Bronchial epithelial cell (primary cell): ENCODE measurements at places on chromosomes 7 and 10.

- DNase-seq: no peak
Observed at GRCh38 chr10:97238855-97239254, 53.1 kb upstream of the SLIT1 start.

DNA sequence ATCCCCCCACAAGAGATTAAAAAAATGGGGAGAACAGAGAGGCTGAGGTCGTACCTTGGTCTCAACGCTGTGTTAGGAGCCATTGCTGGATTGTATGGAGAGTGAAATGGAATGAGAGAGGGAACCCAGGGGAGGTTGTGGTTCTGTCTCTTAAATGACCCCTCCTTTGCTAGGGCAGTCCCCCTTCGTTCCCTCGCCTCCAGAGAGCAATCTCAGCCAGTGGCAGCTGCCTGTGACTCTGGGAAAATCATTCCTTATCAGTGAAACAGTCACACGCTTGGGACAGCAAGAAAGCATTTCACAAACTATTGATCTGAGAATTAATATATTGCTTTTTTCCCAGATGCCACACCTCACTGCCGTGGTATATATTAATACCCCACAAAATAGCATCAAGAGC, 12.0 kb upstream of the CARD11 start:
- DNase-seq: no peak

GRCh38 chr10:77628906-77629730, 8.5 kb downstream of the KCNMA1 start:
- DNase-seq: peak; percentile 88

- DNase-seq: no peak
Observed at GRCh38 chr10:108560488-108560887, 1362.8 kb downstream of the XPNPEP1 start.

DNA sequence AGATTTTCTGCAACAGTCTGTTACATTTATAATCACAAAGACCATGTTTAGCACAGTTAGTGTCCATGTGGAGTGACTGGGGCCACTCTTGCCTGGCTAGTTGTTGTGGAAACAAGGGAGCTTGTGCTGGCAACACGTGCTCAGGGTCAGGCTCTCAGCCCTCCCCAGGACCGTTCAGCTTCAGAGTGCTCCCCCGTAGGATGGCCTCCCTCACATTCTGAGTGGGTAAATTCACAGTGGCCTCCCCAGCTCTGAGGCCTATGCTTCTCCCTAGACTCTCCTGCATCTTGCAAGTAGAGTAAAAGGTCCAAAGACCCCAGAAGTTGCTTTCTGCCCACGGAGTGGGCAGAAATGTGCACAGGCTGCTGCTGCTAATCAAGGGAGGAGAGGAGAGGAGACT, 122.3 kb downstream of the ADCY1 start:
- no peak for DNase-seq

- no peak for DNase-seq
Observed at GRCh38 chr10:118307220-118307619, 34.9 kb downstream of the FAM204A start.

GRCh38 chr10:77478247-77478961, 159.2 kb downstream of the KCNMA1 start:
- peak; percentile 79 for DNase-seq

- DNase-seq: peak; percentile 83
Observed at GRCh38 chr7:107879400-107880035, 11.5 kb upstream of the DLD start.

DNA sequence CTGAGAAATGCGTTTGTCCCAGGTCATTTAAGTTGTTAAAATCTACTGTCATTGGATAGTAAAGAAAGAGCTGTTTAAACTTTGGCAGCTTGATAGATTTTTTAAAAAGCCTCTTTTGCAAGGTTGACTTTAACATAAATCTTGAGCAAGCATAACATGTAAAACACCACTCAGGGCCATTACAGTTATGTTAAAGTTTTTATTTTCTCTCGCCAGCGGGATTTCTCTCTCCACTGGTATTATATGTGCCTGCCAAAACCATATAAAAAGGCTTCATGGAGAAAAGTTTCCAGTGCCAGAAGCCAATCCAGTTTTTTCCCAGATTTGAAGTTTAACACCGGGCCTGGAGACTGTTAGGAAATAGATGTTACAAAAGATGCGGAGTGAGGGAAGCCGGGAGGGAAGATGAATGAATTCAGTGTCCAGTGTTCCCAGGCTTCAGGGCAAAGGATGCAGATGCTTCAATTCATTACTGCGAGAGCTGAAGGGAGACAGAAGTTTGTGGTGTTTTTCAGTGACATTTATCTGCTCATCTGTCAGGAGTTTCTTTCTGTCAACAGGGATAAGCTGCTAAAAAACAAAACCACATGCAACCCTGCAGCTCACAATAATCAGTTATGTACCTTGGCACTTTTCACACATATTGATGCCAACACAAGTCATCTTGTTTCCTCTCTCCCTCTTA, 155.5 kb downstream of the SPAG6 start:
- no peak for DNase-seq

DNA sequence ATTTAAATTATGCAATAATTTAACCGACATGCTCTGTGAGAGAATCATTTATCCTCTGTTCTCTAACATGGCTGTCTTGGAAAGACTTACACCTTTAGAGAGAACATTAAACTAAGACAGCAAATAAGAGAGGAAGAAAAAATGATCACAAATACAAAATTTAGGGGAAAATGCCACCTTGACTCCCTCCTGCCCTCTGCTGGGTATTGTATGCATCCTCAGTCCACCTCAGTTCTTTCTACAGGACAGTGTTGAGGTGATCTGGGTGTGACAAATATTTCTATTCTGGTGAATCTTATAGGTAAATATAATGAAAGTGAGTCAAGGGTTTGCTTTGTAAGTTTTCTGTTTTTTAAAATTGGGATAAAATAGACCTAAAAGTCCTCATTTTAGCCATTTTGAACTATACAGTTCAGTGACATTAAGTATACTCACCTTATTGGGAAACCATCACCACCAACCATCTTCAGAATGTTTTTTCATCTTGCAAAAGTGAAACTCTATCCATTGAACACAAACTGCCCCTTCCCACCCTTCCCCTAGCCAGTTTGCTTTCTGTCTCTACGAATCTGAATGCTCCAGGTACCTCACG, 61.5 kb upstream of the ELMO1 start:
- peak; percentile 13 for DNase-seq

DNA sequence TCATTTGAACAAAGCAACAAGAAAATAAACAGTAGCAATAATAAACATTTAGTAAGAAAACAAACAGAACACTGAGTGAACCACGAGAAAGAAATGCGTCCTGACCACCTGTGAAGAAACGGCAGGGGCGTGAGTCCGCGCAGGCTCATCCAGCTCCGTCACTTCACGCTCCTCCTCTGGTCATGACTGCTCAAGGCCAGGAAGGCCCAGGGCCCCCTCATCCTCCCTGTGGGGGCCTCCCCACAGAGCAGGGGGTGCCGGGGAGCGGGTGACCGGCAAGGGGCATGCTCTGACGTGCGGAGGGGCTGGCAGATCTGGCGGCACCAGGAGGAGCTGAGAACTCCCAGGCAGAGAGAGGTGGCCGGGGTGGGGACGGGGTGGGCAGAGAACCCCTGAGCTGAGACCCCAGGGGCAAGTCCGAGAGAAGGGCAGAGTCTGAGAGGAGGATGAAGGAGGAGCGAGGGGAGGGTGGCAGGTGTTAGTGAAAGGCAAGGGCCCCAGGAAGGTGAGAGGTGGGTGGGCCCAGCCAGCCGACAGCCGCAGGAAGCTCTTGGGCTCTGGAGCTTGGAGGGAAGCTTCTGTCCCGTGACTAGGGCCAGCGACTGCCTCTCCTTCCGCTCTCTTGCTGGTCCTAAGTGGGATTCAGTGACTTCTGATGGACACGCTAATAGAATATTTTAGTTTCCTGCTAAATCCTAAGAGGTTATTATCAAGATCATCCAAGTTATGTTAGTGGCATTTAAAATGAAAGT, 223.9 kb downstream of the TCERG1L start:
- no peak for DNase-seq

DNA sequence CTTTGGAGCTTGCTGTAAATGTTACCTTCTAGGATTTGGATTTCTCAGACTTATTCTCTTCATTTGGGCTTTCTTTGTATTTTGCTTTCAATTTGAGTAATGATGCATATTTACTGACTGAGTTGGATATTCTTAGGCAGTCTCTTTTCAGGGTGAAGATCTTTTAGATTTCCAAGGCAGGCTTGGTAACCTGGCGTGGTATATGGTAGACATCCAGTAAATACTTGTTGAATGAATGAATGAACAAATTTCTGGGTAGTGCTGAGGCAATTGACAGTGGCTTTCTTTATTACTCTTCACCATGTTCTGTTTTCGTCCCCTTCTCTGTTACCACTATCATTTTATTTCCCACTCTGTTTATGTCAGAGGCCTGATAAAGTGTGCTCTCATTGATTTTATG, 27.1 kb downstream of the BBS9 start:
- DNase-seq: no peak

- no peak for DNase-seq
Observed at GRCh38 chr10:117621196-117621595, 78.7 kb downstream of the EMX2 start.

DNA sequence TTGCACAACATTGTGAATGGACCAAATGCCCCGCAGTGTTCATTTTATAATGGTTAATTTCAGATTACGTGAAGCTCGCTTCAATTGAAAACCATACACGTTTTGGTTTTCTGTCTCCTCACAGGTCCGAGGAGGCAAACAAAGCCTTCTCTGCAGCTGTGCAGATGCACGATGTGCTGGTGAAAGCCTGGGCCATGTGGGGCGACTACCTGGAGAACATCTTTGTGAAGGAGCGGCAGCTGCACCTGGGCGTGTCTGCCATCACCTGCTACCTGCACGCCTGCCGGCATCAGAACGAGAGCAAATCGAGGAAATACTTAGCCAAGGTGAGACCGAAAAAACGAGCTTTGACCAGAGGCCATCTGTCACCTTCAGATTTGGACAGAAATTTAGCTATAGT, 110.3 kb downstream of the TRRAP start:
- DNase-seq: no peak

- no peak for DNase-seq
Observed at GRCh38 chr10:54065106-54065505, 735.9 kb downstream of the PCDH15 start.

- no peak for DNase-seq
Observed at GRCh38 chr10:122499491-122499941, 38.2 kb downstream of the HTRA1 start.

- no peak for DNase-seq
Observed at GRCh38 chr7:26668821-26669220, 195.6 kb downstream of the SKAP2 start.
